Omental fat pad (tissue), 4 donors: ENCODE measurements at places on chromosomes 6 and 20. TPM values are rescaled to one million over a fixed set of nuclear protein-coding genes. Genes with fewer than 3 reads are reported as not detected.

DNA sequence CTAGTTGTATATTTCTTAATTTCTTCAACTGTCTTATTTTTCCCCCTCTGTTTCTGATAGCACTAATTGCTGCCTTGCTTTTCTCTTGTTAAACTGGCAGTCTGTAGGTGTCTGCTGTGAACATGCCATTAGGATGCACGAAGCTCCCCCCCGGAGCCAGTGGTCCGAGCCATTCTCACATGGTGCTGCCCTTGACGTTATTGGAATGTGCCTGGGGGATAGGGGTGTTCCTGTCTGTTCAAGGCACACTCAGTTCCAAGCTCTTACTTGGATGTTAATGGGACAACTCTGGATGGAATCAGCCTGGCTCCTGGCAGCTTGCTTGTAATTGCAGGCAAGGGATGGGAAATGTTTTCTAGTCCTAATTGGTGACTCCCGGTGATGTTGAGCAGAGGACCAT is 68.4 kb downstream of the RREB1 start:
- no peak for DNase-seq

DNA sequence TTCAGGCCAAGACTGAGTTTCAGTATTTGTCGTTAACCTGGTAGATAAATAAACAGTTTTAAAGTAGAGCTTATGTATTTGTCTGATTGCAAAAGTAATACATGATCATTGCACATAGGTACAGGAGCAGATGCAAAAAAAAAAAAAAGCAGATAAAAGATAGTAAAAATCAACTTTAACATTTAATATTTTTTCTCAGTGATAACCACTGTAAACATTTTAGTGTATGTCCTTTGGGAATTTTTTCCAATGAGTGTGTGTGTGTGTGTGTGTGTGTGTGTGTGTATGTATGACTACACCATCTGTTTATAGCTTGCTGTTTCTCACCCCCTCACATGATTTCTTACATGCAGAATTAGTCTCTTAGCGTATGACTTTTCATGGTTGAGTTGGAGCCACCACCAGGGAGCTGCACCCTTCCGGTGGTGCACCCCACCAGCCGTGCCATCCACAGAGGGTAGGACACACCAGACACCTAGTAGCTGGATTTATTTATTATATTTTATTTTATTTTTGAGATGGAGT is 26.3 kb downstream of the WRNIP1 start:
- no peak for DNase-seq

DNA sequence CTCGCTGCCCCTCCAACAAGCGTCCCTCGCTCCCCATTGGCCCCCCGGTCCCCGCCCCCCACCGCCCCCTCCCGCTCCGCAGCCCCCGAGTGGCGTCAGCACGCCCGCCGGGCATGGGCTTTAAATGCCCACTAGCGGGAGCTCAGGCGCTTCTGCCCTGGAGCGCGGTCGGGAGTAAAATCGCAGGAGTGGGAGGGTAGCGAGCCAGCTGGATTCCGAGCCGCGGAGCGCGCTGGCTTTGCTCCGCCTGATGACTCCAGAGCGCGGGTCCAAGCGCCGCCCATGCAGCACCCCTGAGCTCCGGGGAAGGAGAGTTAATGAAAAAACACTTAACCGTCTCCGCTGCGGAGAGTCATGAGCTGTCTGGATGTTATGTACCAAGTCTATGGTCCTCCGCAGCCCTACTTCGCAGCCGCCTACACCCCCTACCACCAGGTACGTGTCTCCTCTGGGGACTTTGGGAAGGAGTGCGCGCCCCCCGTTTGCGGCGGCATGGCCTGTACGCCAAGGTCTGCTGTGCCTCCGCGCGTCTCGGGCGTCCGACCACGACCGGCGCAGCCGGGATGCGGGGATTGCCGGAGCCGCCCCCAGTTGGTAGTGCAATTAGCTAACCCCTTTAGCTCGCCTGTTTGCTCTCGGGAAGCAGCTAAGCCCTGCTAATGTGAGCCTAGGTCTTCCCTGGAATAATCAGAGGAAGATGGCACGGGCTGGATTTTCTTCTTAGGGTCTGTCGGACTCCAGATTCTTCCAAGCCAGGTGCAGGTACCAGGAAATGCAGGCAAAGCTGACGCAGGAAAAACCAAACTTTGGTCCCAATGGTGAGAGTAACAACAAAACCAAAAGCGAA is at the start of gene VGLL2:
TSS of gene VGLL2 (plus strand) at position 149 of the 847 bp plus-strand sequence. CDS start at position 355, 206 bp downstream.
- DNase-seq, result no peak

DNA sequence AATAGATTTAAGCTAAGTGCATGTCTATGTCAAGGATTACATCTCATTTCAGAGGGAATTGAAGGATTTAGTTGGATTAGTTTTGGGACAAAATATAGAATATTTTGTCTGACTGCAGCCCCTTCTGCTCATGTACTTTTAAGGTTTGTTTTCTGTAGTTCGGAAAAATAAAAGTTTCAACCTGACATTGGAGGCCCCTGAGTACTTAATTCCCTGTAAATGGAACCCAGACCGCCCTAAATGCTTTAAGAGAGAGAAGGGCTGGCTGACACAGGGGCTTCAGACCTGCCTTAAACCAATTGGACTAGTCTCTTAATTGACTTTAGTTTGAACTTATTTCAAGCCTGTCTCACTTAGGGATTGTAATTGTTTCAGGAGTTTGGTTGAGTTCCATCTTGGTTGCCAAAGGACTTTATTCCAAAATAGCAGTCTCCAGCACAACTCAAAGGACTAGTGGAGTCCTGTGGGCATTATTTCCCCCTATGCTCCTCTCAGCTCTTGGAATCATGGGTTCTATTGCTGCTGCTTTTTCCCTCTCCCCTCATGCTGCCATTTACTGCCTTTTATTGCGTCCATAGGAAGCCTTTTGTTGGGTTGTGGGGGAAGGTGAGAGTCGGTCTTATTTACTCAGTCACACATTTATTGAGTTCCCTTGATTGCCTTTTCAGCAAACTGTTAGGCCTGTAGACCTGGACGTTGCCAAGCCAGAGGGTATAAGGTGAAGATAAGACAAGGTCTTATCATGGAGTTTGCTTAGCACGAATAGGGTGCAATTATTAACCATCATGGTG is 14.5 kb downstream of the BRD2 start:
- no peak for DNase-seq

DNA sequence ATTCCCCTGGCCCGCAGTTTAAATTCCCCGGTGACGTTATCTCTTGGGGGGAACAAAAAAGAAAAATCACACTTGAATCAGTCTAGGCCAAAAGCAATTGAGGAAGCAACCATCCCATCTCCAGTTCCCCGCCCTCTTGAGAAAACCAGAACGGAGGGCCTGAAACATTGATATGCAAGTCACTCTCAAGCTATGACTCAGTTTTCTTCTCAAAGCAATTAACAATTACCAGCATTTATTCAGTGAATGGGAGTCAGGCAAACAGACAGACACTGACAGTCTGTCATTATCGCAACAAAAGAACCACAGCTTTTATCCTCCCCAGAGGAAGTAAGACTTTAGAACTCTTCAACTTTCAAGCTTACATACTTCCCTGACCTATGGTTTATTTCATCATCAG is 100.9 kb downstream of the OPRM1 start:
- DNase-seq, result no peak

DNA sequence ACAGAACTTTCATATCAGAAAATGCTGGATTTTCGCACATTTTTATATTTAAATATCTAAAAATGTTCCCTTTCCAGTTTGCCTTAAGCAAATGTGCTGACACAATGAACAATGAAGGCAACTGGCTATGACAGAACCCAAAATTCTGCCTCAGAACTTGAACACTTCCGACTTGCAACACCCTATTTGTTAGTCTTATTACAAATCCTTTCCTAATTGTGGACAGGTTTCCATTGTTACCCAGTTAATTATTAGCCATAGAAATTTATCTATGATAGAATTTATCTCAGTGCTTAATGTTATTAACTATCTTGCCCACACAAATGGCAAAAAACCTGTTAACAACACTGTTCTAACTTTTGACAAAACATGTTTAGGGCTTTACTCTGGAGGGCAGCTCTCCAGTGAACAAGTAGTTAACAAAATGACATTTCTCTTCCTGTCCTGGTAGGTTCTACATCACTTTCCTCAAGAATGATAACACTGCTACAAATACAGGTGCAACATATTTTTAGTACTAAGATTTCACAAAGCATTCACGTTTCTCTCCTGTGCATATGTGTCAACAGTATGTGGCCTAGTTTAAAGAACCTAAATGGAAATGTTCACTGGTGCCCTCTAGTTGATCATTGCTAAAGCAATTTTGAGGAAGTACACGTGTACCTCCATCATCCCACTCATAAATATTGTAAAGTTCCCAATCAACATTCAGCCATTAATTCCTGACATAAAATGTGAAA is 58.4 kb downstream of the HIVEP2 start:
- DNase-seq, result no peak

DNA sequence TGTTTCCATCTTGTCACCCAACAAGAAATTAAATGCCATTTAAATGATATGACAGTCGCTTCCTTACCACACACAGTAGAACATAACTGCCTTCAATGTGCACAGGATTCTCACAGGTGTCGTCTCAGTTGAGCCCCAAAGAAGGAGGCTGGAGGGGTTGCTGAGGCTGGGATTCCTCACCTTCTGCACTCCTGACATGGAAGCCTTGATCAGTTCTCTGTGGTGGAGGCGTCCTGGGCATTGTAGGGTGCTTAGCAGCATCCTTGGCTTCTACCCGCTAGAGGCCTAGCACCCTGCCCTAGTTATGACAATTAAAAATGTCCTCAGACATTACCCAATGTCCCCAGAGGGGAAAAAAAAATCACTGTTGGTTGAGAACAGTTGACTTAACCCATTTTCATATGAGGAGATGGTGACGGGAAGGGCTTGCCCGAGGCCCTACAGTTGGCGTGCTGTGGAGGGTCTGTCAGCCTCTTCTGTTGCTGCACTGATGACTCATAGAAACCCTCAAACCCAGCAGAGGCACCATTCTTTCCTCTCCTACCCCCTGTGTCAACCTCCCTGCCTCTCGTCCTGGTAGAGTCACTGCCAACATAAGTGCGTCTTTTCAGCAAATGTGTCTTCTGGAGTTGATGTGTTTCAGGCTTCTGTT is 19.3 kb upstream of the ZNF831 start:
- DNase-seq, result no peak

DNA sequence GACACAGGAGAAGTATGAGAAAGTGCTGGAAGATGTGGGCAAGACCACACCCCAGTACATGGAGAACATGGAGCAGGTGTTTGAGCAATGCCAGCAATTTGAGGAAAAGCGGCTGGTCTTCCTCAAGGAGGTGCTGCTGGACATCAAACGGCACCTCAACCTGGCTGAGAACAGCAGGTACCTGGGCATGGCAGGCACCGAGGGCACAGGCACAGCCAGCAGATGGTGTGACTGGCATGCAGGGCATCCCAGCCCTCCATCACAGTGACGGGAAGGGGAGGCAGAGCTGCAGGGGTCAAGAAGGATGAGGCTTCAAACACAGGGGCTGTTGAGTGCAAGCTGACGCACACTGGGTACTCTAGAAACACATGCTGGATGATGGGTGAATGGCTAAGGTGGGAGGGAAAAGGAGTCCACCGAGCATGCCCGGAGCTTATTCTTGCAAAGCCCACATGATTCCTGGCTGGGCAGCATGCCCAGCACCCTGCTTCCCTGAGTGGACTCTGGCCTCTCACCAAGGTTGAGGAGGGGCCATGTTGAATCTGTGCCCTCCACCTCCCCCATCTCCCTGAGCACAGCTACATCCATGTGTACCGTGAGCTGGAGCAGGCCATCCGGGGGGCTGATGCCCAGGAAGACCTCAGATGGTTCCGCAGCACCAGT is 26.3 kb downstream of the SPDEF start:
- DNase-seq, result no peak

GRCh38 chr6:71388856-71389527 is 100.4 kb downstream of the OGFRL1 start:
- no peak for DNase-seq

DNA sequence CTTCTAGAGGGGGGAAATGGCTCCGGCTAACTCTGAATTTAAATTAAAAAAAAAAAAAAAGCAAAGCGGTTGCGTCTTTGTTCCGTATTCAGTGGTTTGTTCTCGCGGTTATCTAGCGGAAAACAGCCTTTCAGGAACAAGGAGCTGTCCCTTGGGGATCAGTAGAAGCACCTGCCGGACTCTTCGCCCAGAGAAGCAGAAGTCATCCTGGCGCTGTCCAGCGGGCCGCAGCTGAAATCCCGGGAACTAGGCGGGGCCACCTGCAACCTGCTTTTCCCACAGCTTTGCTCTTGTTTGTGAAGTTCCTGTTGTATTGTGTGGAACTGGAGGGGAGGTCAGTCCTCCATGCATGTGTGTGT is 43.9 kb upstream of the GJE1 start:
- no peak for DNase-seq

- no peak for DNase-seq
These were observed 203.6 kb downstream of the PLCB1 start for GRCh38 chr20:8335495-8336195.

GRCh38 chr20:57049296-57049695 is 217.1 kb downstream of the BMP7 start:
- no peak for DNase-seq

DNA sequence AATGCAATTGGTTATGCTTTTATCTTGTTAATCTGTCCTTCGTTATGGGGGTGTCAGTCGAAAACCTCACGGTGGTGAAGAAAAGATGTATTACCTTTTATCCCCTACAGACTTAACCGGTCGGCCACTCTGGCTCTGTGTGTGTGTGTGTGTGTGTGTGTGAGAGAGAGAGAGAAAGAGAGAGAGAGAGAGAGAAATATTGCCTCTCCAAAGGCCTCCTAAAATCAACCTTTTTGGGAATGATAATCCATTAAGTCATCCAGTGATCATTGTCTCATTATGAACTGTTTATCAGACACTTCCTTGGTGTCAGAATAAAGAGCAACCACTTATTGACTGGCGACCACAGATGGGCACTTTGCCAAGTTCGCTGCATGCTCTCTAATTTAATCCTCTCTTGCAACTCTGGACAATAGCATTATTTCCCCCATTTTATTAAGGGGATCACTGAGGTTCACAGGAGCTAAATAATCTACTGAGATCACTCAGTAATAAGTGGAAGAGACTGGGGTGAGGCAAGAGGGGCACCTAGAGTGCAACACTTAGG is 30.7 kb downstream of the SLC35D3 start:
- DNase-seq, result no peak

The FOXP4 gene
- total RNA-seq, result 4.5 TPM

The ZBP1 gene
- total RNA-seq, result 0.56 TPM

The EEF1A2 gene
- total RNA-seq, result 2.8 TPM

The MOG gene
- not detected for total RNA-seq

The CST2 gene
- total RNA-seq, result not detected

The SULF2 gene
- 78.7 TPM for total RNA-seq

The FAM229B gene
- 12.4 TPM for total RNA-seq
